ENCODE measurements at places on chromosomes 1 and 21.
A peak's percentile ranks its signal among the peaks of the same experiment; 100 is the strongest.

GRCh38 chr1:24996983-24997893 lies 67.2 kb upstream of the RUNX3 start:
- DNase-seq, result no peak

GRCh38 chr1:31570228-31570627 lies 6.1 kb upstream of the TINAGL1 start:
- no peak for DNase-seq

DNA sequence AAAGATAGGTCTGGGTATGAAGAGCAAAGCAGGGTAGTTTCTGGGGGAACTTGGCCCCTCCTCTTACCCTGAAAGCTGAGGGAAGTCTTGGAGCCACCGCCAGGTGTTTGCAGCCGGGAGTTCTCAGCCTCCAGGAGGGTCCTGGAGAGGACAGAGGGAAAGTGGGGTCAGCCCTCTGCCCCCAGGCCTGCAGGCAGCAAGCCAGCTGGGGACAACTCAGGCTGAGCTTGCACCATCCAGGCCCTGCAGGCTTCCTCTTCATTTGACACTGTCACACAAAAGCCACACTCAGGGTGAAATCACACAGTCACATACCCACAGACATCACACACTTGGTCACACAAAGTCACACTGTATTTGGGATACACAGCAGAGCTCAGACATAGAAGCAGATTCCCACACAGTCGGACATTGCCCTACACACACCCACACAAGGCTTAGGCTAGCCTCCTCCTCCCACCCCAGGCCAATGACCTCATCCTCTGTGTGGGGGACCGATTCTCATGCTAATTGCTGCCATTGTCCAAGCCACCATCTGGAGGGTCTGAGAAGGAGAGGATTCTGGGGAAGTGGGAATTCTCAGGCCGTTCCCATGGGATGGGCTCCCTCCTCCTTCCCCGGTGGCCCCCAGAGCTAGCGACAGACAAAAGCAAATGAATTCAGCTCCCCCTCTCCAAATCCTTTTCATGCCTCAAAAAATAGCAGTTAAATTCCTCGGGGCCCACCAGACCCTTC lies 3.7 kb downstream of the NES start:
- no peak for DNase-seq

- no peak for DNase-seq
These were observed 582.6 kb upstream of the TMPRSS15 start for GRCh38 chr21:18986197-18986596.

- DNase-seq, result peak; percentile 60
These were observed 12.7 kb downstream of the VSIG8 start for GRCh38 chr1:159849626-159850366.

DNA sequence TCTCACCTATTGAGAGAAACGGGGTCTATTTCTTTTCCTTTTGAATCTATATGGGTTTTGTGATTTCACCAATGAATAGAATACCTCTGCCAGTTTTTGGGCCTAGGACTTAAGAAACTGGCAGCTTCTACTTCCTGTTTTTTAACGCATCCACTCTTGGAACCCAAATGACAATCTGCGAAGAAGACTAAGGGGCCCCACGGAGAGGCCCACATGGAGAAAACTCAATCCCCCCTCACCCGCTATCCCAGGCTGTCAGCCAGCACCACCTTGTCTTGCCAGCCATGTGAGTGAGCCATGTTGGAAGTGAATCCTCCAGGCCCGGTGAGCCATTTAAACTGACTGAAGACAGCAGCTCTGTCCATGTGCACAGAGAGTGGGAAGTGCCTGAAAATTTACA lies 3.6 kb upstream of the HENMT1 start:
- DNase-seq, result no peak

GRCh38 chr1:9561429-9561828 lies 22.2 kb downstream of the SLC25A33 start:
- peak; percentile 82 for DNase-seq

- DNase-seq, result peak; percentile 37
These were observed 538.0 kb upstream of the CAMK1G start for GRCh38 chr1:209045331-209046057.

DNA sequence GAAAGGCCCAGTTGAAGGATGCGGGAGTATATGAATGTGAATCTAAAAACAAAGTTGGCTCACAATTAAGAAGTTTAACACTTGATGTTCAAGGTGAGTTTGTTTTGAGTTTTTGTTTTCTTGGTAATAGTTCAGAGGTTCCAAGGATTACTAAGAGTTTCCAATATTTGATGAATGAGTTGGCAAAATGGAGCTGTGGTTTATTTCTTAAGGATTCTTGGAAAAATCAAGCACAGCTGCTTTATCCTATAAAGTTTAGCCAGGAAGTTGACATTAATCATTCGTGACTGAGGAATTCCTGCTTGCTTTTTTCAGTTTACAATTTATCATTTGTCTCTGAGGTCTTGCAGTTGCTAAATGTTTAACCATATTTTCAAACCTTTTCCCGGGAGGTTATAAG lies 15.1 kb downstream of the VCAM1 start:
- DNase-seq, result peak; percentile 95

- peak; percentile 55 for DNase-seq
These were observed 119.0 kb downstream of the HIVEP3 start for GRCh38 chr1:41799723-41800122.

GRCh38 chr1:10033359-10033845 lies 644 bp downstream of the UBE4B start:
- no peak for DNase-seq

- no peak for DNase-seq
These were observed 89.4 kb upstream of the UBE2U start for GRCh38 chr1:64114012-64114525.

DNA sequence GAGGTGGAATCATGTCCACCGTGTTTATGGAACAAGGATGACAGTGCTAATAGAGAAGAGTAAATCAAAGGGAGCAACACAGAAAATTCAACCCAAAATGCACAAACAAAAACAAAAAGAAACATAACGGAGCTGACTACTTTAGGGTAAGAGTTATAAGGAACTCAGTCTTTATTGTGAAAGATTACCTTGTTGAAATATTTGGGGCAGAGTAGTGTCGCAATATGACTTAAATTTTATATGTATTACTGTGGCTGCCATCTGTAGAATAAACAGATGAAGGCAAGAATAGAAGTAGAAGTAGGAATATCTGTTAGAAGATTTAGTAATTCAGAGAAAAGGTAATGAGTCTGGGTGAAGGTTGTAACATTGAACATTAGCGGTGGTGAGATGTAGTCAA lies 913.9 kb downstream of the BRINP3 start:
- DNase-seq, result no peak

DNA sequence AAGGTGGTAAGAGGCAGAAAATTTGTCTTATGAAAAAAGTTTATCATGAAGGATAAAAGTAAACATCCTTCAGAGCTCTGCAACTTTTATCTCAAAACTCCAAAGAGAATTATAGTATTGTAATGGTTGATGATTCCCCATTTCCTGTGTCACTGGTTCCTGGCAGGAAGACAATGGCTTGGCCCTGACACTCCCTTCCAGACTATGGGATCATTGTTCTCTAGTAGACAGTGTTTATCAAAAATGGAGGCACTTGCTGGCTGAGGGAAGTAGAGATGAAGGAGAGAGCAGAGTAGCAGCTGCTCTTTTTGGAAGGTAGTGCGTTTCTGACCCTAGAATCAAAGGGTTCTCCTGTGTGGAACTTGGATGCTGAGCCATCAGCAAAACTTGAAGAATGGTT lies 145.9 kb upstream of the ATP1B1 start:
- no peak for DNase-seq

- peak; percentile 56 for DNase-seq
These were observed 24.7 kb downstream of the RGS13 start for GRCh38 chr1:192660613-192661012.

GRCh38 chr1:62810420-62811274 lies 26.7 kb downstream of the ATG4C start:
- no peak for DNase-seq

DNA sequence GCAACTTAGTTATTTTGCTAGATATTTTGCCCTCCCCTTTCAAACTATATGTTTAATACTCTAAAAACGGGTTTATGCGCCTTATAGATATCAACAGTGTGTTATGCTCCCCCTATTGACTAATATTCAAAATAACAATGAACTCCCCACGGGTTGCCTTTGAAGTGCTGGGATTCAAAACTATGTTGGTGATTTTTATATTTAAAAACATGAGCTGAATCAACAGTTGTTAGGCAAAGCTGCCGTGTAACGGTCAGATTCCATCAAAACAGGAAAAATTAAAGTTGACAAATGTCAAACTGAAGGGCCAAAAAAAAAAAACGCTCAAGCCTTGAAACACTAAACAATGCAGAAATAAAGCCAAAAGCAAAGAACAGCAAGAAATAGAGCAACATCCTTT lies 2.5 kb downstream of the TGFBR3 start:
- DNase-seq, result peak; percentile 55

GRCh38 chr1:248710305-248710900 lies 7.8 kb upstream of the OR14I1 start:
- no peak for DNase-seq

- no peak for DNase-seq
These were observed 254.2 kb upstream of the ADAMTS5 start for GRCh38 chr21:27221077-27221476.

DNA sequence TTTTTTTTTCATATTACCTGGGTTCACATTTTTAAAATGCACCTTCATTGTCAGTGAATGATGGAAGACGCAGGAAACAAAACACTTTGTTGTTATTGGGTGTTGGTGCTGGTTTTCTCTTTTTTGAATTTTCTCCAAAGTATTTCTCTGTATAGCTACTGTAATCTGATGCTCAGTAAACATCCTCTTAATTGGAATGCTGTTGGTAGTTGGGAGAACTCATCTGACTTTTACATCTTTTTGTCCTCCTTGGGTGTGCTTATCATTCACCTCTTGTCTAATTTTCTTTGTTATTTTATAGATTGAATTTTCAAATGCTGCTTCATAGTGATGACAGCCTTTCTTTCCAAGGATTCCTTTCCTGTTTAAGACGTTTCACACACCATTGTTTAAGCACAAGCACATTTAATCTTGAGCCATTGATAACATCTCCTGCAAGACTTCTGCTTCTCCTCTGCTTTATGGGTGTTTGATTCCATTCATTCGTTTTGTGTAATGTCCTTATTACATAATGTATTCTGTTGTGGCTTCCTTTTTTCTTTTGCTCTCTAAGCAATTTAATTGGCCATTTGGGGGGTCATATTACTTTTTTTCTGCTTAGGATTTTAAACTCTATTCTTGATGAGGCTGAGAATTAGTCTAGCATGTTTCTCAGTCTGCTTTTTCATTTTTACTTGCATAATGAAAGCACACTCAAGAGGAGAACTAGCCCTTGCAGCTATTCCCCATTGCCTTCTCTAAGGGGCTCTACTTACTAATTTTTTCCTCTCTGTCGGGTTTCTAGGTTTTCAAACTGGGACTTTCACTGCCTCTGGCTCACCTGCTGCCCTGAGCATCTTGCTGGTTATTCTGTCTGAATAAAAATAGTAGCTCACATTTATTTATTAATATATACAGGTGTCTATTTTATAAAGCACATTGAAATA lies 42.0 kb upstream of the CD34 start:
- no peak for DNase-seq

DNA sequence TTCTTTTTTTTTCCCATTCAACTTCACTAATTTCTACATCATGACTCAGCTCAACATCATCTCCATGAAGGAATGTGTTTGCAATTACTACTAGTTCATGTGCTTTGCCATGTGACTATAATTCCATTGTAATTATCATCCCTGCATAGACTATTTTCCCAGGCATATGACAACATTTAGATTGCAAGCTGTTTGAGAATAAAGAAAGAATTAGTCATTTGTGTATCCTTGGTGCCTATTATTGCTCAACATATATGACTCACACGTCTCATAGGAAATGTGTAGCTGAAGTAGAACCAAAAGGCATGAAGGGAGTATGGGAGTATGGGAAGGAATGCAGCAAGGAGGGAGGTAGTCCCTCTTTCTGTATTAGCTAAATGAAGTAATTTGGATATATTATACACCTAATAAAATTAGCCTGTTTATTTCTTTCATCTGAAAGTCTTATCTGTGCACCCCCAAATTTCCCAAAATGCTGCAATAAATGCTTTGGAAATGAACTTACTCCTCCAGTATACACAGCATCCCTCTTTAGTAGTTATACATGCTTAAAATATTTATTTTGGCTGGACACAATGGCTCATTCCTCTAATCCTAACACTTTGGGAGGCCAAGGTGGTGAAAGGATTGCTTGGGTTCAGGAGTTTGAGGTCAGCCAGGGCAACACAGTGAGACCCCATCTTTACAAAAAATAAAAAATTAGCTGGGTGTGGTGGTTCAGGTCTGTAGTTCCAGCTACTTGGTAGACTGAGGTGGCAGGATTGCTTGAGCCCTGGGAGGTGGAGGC lies 316.9 kb upstream of the ADGRL4 start:
- DNase-seq, result peak; percentile 99

GRCh38 chr1:171139890-171140289 lies 45.2 kb upstream of the FMO2 start:
- no peak for DNase-seq

GRCh38 chr1:240577095-240577494 lies 34.9 kb downstream of the GREM2 start:
- no peak for DNase-seq

- DNase-seq, result no peak
These were observed 61.6 kb upstream of the IPO9 start for GRCh38 chr1:201767339-201767738.

DNA sequence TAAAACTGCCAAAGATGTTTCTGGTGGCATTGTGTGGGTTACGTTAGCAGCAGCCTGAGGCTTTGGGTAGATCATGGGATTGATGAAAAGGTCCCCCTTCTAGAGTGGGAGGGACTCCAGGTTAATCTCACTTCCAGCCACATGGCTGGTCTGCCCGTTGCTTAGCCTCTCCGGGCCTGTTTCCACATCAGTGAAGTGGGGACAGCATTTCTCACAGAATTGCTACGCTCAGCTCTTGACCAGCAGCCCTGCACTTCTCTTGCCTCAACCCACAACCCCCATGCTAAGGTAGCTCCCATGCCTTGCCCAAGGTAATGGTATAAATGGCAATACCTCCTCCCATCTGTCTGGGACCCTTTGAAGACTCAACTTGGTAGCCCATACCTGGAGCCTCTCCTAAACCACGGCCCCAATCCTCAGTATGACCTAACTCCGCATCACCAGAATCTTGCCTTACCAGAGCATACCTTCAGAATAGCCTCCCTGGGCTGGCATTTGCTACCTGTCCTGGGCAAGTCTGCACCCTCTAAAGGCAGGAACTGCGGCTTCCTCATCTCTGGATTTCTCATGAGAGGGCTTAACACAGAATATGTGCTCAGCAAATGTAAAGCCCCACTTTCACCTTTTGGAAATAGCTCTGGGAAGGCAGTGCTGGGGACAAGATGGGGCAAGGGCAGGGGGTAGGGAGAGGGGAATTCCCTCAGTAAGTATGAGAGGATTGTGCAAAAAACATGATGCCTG lies 10.9 kb upstream of the GUCA2A start:
- DNase-seq, result no peak

DNA sequence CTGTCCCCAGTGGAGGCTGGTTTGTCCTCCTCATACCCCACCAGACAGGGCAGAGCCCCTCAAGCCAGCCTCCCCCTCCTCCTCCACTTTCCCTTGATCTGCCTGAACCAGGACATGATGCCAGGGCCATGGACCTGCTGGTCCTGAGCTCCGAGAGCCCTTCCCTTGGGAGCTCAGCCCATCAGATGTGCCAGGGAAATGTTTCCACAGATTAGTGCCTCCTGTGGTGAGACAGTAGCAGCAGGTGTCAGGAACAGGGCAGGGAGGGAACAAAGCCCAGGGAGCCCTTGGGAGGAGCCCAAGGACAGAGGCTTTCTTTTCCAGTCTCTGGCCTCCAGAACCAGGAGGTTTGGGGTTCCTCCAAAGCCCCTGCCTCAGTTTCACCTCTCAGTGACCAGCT lies 14.6 kb upstream of the SLC41A1 start:
- DNase-seq, result no peak
